ENCODE measurements at places on chromosomes 7 and 10.

- no peak for DNase-seq
Measured at GRCh38 chr10:88207121-88207546, 343.7 kb downstream of the PTEN start.

DNA sequence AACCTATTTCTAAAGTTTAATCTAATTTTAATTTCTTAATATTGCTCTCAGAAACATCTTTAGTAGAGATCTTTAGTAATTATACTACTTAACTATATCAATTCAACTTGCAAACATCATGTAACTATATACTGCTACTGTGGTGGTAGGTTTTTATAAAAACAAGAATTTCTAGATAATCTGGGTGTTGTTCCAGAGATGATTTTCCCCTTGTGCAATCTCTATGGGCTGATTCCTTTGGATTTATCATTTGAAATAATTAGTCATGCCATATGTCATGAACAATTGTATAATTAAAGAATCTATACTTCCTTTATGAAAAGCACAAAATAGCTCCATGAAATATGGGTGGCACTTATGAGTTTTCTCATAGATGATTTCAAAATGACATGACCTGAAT is 23.9 kb upstream of the CDK13 start:
- no peak for DNase-seq

DNA sequence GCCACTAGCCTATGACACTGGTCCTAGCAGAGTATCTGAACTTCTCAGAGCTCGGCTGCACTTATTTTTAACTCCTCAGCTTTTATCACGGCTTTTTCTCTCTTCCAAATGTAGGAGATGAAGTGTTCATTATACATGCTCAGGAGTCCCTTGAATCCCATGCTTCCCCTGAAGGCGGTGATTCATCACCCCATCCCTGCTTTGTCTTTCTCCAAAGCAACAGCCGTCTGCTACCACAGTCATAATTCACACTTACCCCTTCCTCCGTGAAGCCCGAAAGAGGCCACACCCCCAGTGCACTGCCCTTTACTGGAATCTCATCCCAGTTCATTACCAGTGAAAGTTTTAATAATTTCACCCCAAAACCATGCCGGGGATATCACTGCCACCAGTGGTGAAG is 301.5 kb upstream of the SHH start:
- DNase-seq: no peak

GRCh38 chr7:151752816-151753595 is 123.9 kb downstream of the PRKAG2 start:
- DNase-seq: no peak

DNA sequence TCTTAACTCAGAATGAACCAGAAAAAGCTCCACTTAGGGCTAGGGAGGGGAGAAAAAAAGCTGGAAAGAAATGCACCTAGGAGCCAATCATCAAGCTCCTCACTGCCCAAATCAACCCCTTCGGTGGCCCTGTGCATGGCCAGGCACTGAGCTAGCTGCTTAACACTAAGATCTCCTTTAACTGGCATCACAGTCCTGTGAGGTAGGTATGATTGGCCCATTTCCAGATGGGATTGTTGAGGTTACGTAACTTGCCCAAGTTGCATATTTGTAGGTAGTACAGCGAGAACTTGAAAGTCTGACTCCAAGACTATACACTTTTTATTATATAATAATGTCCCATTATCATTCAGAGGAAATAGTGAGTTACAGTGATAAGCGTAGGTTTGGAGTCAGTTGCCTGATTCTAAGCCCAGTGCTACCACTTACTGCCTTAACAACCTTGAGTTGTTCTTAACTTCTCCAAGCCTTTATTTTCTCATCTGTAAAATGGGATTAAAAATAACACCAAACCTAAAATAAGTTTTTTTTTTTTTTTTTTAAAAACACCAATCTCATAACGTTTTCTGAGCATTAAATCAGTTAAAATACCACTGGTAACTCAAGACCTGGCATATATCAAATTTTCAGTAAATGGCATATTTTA is 37.2 kb upstream of the ACSL5 start:
- DNase-seq: no peak
